Progenitor cell of endocrine pancreas (in vitro differentiated cells): ENCODE measurements at places on chromosomes 4 and X.
A peak's percentile ranks its signal among the peaks of the same experiment; 100 is the strongest.

GRCh38 chr4:164872481-164872880 is 4.5 kb upstream of the APELA start:
- no peak for DNase-seq

- DNase-seq: no peak
These were observed 103.1 kb downstream of the PHEX start for GRCh38 chrX:22135171-22135711.

DNA sequence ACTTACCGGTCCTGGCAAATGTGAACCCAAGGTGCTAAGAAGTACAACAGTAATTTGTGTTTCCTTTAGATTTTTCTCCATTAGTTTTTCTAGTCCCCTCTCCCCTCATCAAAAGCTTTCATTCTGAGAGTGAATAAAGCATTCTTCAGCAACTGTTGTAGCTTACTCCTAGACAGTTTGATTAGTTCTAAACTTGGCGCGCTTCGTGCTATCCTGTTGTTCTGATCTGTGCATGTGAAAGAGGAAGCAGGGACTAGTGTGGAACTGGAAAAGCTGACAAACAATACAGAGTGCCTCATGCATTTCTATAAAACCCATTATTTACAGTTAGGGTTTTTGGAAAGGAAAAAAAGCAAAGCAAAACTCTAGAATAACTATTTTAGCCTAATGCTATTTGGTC is 556.9 kb upstream of the SLIT2 start:
- no peak for DNase-seq

- DNase-seq: peak; percentile 21
These were observed 8.1 kb upstream of the DCTD start for GRCh38 chr4:182925298-182925757.

GRCh38 chr4:7330811-7331681 is 103.7 kb downstream of the PSAPL1 start:
- DNase-seq: no peak
